ENCODE measurements at places on chromosomes 4 and X.
A peak's percentile ranks its signal among the peaks of the same experiment; 100 is the strongest.

GRCh38 chrX:45110494-45110893 is 90.2 kb downstream of the DIPK2B start:
- no peak for DNase-seq

DNA sequence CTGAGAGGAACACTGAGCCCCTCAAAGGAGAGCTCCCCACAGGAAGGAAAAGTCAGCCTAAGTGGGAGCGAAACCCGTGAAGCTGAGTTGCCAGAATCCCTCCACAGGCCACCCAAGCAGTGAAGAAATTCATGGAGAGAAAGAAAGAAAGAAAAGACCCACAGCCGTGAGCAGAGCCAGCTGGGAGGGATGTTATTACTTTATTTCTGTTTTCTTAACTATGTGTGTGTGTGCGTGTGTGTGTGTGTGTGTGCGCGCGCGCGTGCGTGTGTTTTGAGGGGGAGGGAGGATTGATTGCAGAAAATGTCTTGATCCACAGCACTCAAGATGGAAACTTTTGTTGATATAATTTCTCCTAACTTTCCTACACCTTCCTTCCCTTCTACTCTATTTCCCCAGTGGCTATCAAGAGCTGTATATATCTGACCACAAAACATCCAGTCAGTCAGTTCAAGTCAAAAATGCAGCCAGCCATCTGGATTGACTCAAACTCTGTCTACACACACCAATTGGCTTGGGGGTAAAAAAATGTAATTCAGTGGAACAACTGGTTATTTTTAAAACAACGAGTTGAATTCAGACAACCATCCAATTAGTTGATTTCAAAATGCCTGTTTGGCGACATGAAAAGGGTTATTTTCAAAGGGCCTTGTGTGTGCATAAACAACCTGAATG is 13.8 kb upstream of the GPC3 start:
- DNase-seq, result no peak

DNA sequence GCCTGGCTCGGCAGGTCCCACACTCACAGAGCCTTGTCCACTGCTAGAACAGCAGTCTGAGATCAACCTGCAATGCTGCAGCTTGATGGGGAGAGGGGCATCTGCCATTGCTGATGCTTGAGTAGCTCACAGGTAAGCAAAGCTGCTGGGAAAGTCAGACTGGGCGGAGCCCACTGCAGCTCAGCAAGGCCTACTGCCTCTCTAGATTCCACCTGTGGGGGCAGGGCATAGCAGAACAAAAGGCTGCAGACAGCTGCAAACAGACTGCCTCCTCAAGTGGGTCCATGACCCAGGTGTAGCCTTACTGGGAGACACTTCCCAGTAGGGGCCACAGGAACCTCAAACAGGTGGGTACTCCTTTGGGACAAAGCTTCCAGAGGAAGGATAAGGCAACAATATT is 110.6 kb upstream of the ADAMTS3 start:
- no peak for DNase-seq

DNA sequence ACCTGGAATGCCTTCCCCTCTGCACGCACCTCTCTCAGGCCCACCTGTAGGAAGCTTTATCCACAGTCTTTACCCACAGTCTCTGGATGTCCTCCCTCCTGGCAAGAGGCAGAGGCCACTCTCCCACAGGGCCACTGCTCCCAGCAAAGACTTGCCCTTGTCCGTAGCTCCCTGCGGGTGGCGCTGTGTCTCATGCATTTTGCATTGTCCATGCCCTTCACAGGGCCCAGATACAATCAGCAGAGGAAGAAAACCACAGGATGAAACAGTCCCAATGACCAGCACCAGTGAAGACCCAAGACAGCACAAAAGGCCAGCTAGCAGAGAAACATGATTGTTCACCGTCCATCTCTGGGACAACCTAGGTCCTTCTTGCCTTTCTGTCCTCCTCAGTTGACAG is 2.1 kb upstream of the NSG1 start:
- peak; percentile 86 for DNase-seq

GRCh38 chrX:115284877-115285276 is 4.6 kb upstream of the LUZP4 start:
- no peak for DNase-seq

- peak; percentile 84 for DNase-seq
These were observed 130.3 kb downstream of the ARHGAP10 start for GRCh38 chr4:147862043-147862692.

GRCh38 chrX:130861462-130861861 is 41.5 kb downstream of the ENOX2 start:
- DNase-seq, result no peak

- DNase-seq, result no peak
These were observed 484.2 kb upstream of the HS3ST1 start for GRCh38 chr4:11912886-11913285.

GRCh38 chr4:94610145-94610544 is 147.6 kb upstream of the BMPR1B start:
- DNase-seq, result no peak

GRCh38 chr4:146112389-146112788 is 63.1 kb upstream of the LSM6 start:
- no peak for DNase-seq

GRCh38 chr4:164614999-164615398 is 138.9 kb upstream of the SMIM31 start:
- no peak for DNase-seq

DNA sequence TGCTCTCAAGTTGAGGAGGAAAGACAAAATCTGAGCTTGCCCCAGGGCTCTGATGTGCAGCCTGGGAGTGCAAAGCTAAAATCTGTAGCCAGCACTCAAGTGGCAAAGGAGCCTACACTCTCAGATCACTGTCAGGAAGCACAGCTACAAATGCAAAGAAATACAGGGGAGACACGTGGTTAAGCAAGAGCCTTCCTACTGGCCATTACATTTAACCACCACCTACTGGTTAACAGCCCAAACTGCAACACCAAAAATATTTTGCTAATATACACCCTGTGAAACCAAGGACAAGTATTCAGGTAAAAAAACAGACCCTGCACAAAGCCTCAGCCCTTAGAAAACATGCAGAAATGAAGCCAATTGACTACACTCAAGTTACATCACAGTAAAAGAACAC is 170.4 kb upstream of the FGF16 start:
- DNase-seq, result no peak

DNA sequence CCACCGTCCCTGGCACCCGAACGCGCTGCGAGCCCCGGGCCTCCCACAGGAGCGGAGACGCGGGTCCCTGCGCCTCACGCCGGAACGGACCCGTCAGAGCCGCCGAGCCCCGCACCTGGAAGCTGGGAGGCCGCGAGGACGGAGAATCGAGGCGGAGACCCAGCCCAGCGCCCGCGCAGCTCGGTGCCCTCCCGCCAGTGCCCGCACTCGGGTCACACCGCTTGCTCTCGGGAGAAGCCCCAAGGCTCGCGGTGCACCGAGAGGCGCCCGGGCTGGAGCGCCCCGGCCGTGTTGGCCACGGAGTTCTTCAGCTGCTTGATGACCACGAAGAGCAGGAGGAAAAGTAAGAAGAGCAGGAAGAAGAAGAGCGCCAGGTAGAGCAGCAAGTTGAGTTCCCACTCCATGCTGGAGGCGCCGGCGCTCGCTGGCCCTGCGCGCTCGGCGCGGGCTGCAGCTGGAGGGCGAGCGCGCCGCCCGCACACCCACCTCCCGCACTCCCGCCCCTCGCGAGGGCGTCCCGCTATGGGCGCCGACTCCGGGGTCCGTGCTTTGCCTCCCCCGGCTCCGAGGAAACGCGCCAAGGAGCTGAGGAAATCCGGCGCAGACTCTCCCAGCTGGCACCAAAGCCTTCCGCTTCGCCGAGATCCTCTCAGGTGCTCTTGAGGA is at the start of gene SMIM43:
Gene SMIM43 (minus strand): TSS at position 463 of the 666 bp plus-strand sequence. CDS start 59 bp downstream, at position 404.
- DNase-seq, result no peak

DNA sequence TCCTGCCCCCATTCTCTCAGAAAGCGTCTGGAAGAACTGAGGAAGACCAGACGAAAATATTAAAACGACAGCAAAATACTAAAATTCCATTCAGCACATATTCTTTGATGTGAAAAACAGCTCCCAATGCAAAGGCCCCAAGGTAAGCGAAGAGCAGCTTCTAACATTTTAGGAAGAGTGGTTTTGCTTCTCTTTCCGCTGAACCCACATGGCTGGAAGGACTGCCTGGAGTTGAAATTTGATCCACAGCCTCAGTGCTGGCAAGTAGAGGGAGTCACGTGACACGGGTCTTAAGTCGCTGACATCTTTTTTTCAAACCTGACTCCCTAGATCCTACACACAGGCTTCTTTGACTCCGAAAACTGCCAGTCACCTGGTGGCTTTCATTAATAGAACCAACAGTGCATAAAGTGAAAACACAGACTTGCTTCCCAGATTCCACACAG is at the start of gene FAM13A:
Gene FAM13A (minus strand): TSS at position 233 of the 446 bp plus-strand sequence. CDS start 221 bp downstream, at position 12.
- DNase-seq, result peak; percentile 83

DNA sequence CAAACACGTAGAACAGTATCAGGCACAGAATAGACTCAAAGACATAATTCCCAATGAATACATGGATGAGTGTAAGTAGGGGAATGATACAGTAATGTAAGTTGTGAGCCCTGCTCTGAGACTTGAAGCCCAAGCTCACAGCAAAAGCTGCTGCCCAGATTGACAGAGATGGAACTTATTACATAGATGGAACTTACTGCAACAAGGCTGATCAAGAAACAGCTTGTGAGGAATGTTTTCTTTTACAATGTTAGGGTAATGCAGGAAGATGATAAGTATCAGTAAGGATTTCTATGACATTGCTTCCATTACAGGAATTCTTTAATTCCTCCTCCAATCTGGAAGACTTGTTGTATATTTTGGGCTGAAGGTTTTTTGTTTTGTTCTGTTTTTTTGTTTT is 278.4 kb downstream of the IL15 start:
- DNase-seq, result no peak

- no peak for DNase-seq
These were observed 206.8 kb downstream of the PDGFC start for GRCh38 chr4:156764846-156765245.

GRCh38 chr4:150973626-150974251 is 41.3 kb downstream of the LRBA start:
- DNase-seq, result no peak

- no peak for DNase-seq
These were observed 466 bp upstream of the CCNA2 start for GRCh38 chr4:121824171-121824527.

DNA sequence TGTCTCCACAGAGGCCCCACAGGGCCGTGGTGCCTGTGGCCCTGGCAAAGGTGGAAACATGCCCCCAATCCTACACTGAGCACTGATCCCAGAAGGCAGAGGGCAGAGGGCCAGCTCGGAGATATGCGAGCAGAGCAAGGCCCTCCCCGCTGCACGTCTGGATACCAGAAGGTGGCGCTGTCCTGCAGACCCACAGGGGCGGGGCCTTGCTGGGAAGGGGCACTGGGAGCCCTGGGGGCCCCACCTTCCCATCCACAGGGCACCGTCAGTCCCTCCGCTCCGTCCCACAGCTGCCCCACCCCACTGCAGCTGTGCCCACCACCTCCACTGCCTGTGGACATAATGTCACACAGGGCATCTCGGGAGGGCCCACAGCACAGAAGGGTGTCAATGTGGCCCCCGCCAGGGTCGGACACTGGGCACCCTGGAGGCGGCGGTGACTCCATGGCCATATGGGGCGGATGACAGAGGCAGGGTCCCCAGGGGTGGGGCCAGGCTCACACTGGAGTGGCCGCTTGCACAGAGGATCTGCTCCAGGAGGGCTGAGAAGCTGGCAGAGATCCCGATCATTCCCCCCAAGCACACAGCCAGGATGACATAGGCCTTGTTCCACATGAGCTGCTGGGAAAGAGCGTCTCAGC is 4.8 kb downstream of the SLC49A3 start:
- DNase-seq, result peak; percentile 83

GRCh38 chr4:174397366-174398155 is 113.8 kb downstream of the CEP44 start:
- no peak for DNase-seq

- no peak for DNase-seq
These were observed 71.0 kb downstream of the RAPGEF2 start for GRCh38 chr4:159173886-159174285.

DNA sequence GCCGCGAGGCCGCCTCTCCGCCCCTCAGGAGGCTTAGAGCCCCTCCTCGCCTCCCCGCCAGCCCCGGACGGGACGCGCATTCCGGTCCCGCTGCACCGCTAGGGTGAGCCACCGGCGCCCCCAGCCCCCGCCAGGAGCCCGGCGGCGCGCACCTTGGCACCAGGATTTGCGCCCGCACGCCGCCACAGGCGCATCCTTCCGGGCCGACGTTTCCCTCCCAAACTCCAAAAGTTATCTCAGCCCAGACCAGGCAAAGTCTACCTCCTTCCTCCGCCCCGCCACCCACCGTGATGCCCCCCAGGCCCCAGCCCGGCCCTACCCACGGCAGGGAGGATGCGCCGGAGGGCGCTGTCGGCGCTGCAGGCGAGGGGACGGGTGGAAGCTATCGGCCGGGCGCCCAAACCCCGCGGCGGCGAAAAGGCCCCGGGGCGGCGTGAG is 538 bp downstream of the SCML2 start:
- peak; percentile 38 for DNase-seq

- DNase-seq, result no peak
These were observed 52.7 kb downstream of the STARD8 start for GRCh38 chrX:68699960-68700746.

DNA sequence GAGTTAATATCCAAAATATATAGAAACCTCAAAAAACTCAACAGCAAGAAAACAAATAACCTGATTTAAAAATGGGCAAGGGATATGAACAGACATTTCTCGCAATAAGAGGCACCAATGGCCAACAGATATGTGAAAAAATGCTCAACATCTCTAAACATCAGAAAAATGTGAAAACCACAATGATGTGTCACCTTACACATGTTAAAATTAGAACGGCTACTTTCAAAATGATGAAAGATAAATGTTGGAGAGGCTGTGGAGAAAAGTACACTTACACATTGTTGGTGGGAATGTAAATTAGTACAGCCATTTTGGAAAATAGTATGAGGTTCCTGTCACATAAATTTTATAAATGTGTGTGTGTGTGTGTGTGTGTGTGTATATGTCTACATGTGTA is 731.3 kb downstream of the DMD start:
- DNase-seq, result no peak

- no peak for DNase-seq
These were observed 364.6 kb upstream of the NOCT start for GRCh38 chr4:138650929-138651448.

DNA sequence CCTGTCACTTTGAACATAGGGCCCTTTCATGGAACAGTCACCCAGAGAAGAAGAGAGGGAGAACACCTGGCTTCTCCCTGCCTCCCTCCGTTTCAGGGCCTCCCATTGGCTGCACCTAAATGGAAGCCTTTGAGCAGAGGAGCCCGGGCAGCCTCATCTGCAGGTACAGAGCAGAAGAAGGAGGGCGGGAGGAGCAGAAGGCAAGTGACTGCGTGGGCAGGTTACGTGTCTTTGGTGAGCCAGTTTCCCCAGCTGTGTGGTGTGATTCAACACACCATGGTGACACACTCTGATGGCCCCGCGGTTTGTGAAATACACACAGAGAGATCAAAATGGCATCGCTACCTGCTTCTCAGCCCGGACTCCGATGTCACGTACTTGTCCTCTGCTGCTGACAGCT is 431 bp downstream of the C4orf50 start:
- DNase-seq, result no peak

GRCh38 chrX:24282381-24283126 is 31.3 kb downstream of the SUPT20HL2 start:
- peak; percentile 13 for DNase-seq

GRCh38 chr4:111933703-111934102 is 211.6 kb upstream of the FAM241A start:
- no peak for DNase-seq

- DNase-seq, result no peak
These were observed 184.0 kb downstream of the BMPR1B start for GRCh38 chr4:94941706-94942105.

GRCh38 chr4:138190452-138190858 is 51.7 kb downstream of the SLC7A11 start:
- DNase-seq, result no peak

Data from BE2C (cell line).